ENCODE measurements at places on chromosomes 3 and 15.

- no peak for DNase-seq
These were observed 273.7 kb upstream of the ATP11B start for GRCh38 chr3:182519569-182519968.

DNA sequence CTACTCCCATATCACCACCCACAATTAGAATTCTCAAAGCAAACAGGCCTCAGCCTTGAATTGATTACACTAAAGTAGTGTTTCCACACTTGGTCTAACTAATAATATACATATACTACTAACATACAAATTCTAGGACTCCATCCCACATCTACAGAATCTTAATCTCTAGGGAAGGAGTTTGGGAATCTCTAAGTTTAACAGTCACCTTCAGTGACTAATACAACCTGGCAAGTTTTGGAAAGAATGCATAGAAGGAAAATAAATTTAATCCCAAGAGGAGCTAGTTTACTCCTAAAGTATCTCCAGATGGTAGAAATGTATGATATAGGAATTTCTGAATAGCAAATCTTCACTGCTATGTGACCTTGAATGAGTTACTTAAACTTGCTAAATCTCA is 9.1 kb downstream of the CLPX start:
- no peak for DNase-seq

DNA sequence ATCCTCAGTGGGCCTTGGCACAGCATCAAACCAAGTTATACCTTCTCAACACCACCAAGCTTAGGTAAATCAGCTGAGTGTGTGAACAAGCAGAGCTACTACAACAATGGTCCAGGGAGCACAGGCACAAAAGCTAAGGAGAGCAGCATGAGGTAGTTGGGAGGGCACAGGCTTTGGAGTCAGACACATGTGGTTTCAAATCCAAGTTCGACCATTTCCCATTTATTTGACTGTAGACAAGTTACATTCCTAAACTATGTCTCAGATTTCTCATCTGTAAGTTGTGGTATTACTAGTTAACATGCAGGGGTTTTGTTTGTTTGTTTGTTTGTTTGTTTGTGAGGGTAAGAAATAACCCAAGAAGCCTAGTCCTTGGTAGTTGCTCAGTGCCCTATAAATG is 46.9 kb downstream of the MLH1 start:
- no peak for DNase-seq

- DNase-seq = no peak
These were observed 15.1 kb upstream of the TOP2B start for GRCh38 chr3:25679642-25680302.

GRCh38 chr3:10556312-10556711 is 50.9 kb upstream of the ATP2B2 start:
- no peak for DNase-seq

DNA sequence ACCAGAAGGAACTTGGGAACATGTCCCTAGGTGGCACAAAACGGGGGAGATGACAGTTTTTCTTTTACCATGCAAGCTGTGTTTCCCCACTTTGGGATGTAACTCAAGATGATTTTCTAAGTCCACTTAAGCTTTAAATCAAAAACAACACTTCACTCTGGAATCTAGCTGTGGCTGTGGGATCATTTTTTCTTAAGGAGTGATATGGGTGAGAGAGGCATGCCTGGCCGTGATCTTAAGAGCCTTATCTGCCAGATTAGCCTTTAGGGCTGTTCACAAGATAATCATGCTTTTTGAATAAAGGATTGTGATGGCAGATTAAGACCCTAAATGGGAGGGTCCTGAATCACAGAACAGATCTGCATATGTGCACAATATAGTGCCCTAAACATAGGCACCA is 384.8 kb upstream of the SEMA6D start:
- no peak for DNase-seq

GRCh38 chr3:171782617-171783016 is 27.7 kb downstream of the PLD1 start:
- no peak for DNase-seq

GRCh38 chr15:65996901-65997300 is 127.6 kb downstream of the RAB11A start:
- DNase-seq = no peak

DNA sequence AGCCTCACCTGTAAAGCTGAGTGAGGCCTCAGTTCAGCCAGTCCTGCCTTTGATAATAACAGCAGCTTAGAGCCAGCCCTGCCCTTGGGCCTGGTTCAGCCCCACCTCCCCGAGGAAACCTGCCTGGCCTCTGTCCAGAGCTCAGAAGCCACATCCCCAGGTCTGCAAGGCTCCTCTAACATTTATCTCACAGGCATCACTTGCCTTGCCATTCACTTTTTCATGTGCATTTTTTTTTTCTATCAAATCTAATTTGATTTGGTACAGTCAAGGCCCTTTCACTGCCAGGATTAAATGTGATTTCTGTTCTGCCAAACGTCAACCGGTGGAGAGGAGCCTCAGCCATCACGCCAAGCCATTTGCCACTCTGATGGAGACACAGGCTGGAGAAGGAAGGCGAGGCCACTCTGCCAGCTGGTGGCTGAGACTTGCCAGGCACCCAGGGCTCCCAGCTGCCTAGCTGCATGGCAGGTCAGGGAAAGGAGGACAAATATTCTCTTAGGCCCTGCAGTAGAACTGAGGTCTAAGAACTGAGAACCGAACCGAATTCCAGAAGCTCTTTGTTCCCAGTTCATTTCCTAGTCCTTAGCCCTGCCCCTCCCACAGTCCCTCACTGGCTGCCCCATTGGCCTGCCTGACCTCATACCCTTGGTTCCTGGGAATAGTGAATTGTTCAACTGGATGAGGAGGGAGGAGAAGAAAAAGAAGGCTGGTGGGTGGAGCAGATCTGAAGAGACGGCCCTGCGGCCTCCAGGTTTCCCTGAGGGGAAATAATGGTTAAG is 76.4 kb downstream of the SPSB4 start:
- no peak for DNase-seq

DNA sequence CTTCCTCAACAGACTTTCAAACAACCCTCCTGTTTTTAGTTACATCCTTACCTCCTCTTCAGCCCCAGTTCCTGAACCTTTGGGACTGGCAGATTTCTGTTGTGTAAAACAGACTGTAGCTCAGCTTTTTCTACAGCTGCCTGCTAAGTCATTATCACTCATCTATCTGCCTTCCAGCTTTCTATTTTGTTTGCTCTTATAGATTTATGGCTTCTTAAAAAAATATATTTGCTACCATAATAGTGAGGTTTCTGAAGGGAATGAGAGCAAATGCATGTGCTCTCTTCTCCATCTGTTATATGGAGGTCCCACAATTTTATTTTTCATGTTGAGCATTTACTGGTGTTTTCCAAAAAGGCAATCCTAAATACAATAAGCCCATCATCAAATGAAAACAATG is 18.2 kb upstream of the GJD2 start:
- no peak for DNase-seq

DNA sequence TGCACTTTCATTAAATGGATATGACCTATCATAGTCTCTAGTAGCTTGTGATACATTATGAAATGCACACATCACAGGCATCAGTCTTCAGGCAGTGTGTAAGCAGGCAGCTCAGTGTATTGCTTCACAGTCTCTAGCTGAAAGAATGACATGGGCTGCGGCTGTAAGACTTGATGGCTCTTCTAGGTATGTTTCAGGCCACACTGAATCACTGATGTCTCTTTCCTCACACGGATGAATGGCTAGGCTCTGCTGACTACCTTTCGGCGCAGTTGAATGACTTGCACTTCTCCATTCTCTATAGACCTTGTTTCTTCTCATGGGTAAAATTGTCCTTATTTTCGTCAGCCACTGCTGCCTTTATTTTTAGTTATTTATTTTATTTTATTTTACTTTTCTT is 15.4 kb downstream of the APH1B start:
- DNase-seq = no peak

DNA sequence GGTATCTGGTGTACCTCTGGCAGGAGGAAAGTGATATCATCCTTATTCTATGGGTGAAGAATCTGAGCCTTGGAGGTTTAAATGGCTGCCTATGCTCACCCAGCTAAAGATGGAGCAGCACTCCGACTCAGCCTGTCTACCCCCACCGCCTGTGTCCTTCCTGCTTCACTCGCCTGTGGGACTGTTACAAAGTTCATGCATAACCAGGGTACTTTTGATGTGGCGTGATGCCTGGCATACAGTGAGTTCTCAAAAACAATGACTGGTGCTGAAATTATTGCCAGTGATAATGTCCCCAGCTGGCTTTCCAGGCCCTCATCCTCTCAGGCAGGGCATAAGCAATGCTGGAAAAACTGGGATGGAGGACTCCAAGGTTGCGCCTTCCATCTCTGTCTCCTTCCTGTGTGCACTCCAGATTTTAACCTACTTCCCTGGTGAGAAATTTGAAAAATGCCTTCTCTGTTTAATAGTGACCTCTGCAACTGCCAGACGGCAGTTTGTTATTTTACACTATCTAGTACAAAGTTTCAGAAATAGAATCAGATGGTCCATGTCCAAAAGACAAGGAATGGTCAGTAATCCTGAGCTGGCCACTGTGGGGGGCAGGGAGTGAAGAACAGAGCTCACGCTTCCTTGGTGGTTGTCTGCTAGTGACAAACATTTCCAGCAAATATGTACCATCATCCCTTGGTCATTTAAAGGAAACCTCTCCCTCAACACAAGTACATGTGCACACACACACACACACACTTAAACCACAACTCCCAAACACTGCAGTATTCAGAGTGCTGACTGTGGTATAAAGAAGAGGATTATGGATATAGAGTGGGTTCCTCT is 86.5 kb upstream of the NMNAT3 start:
- DNase-seq = no peak

DNA sequence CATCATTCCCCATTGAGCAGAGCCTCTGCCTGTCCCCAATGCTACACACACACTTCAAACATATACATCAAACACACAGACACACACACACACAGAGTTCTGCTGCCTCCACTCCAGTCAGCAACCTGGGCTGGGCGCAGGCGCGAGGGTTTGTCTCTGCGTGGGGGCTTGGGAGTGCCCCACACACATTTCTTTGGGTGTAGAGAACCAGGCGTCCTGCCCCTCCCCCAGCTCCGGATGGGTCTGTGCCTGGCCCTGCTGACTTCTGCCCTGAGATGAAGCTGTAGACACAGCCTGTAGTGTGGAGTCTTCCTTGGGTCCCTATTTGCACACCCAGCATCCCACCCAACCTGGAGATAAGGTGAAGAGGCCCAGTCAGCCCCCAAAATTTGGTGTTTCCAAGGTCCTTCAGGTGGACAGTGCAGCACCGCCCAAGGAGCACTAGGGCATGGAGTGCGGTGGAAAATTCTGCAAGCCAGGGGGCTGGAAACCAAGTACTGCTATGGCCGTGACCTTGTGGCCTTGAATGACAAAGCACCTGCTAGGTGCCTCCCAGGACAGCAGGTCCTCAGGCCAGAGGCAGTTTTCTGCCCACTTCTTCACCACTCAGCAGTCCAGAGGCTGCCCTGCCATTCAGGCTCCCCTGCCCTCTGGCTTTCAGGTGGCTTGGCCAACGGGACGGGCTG is 26.8 kb downstream of the FBXW12 start:
- no peak for DNase-seq

DNA sequence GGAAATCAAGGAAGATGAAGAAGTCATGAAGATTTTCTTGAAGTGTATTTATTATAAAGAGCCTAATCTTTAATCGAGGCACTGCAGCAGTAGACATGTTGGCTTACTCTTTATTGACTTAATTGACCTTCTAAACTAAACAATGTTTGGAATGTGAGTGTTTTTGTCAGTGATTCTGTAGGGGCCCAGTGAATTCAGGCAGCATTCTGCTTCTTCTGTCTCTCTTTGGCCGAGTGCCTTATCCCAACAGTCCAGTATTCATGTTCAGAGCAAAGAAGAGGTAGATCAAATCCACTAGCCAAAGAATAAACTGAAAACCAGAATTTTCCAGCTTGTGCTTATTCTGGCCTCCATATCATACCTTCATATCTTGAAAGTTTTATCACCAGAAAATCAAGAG is 55.7 kb downstream of the RLBP1 start:
- DNase-seq = no peak

DNA sequence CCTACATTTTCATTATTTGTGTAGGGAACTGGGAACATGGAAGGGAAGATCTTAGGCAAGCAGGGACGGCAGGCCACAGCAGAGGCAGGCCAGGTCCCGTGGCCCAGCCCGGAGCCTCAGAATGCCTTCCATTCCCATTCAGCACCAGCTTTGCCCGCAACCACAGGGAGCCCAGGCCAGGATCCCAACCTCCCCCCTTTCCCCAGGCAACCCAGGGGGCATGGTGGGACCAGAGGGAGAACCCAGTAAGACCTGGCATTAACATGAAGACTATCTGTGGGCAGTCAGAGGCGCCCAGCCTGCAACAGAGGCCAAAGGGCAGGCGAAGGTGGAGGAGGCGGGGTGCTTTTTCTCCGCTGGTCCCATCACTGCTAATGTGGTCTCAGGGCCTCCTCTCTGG is 135.6 kb downstream of the TPRA1 start:
- no peak for DNase-seq

DNA sequence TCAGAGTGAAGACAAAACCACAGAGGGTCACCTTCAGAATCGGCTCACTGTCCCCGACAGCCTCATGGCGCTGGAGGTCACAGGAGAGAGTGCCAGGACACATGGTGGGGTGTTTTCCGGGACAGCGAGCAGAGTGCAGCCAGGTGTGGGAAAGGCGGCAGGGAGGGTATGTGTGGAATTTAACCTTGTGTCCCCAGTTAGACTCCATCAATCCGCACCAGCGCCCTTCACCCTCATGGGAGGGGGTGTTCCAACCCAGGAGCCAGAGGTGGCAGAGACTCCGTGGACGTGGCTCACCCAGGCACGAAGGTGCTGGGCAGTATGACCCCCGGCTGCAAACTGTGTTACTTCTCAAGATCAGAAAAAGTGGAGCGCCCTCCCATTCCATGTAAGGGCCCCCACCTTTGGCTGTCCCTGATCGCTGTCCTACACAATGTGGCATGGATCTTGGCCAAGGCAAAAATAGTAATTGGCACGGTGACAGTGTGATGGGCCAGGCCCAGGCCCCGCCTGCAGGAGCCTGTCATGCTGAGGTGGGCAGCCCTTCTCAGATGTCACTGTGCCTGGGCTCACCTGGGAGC is 190.3 kb downstream of the XXYLT1 start:
- no peak for DNase-seq

DNA sequence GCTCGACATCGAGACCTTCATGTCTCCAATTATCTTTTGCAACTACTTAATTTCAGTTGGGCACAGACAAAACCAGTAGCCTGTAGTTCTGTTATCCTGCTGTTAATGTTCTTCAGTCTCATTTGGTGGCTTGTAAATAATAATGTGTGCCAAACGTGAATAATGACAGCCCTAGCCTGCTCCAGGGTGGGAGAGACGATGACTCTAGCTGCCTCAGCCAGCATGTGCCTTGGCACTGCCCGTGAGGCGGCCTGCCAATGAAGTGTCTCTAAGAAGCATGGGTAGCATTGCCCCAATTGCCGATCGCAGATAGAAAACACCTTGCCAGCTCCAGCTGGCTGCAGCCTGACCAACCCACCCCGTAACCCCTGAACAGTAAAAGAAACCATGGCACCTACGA is 58.8 kb downstream of the ASB7 start:
- DNase-seq = no peak
